ENCODE measurements at places on chromosomes 12 and 14.
A peak's percentile ranks its signal among the peaks of the same experiment; 100 is the strongest.

DNA sequence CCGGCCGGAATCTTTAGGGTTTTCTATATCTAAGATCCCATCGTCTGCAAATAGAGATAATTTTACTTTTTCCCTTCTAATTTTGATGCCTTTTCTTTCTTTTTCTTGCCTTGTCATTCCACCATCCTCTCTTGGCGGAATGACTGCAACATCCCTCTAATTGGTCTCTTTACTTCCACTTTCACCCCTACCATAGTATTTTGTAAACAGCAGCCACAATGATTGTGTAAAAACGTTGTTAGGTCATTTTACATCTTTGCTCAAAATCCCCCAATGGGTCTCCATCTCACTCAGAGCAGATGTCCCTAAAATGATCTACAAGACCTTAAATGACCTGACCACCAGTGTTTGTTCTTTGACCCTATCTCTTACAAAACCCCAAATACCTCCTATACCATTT lies 80.0 kb upstream of the STAC3 start:
- no peak for DNase-seq

- no peak for DNase-seq
Observed at GRCh38 chr12:16272222-16272621, 5.3 kb downstream of the SLC15A5 start.

DNA sequence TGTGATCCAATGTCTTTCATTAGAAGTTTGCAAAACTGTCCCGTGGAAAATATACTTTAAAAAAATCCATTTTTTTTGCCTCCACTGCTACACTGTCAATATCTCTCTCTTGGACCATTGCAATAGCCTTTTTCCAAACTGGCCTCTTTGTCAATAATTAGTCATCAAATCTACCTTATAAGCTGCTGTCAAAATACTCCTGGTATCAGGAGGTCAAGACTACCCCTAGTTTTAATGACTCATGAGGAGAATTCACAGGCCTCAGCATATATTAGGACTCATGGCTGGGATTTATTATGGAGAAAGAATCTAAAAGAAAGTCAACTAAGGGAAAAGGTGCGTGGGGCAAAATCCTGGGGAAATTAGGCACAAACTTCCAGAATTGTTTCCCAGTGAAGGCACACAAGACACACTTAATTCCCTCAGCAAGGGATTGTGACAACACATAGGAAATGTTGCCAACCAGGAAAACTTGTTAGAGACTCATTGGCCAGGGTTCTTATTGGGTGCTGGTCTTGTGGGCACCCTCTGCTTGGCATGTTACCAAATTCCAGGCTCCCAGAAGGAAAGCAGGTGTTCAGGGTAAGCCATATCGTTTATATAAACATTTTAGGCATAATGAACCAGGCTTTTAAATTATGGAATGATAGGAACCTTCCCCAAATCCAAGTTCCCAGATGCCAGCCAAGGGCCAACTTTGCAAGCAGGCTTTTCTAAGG lies 56.1 kb downstream of the TMEM117 start:
- no peak for DNase-seq

GRCh38 chr12:113689047-113689610 lies 217.5 kb upstream of the LHX5 start:
- no peak for DNase-seq

GRCh38 chr12:46110223-46110611 lies 119.8 kb upstream of the SCAF11 start:
- no peak for DNase-seq

GRCh38 chr12:55765736-55766290 lies 22.9 kb downstream of the GDF11 start:
- no peak for DNase-seq

DNA sequence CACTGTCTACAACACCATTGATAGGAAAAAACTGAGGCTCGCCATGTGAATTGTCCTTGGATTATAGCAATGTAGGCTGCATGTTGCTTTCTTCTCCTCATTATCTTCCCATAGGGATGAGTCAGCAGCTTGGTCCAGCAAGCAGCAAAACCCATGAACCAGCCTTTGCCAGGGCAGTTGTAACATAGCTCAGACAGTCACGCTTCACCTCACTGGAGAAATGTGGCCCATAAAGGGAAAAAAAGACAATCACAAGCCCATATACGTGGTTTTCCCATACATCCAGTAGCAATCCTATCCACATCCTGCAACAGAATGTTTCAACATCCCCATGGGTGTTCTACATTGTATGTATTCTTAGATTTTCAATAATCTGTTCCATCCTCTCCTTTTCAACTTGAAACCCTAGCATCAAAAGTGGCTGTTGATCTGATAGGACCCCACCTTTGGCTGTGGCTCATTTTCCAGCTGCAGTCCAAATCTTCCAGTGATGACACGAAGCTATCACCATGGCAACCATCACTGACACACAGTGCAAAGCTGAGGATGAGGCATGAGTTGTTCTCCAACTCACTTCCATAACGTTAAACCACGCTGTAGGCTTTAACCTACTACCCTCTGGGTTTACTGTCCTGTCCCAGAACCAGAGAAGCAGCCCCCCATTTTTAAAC lies 34.0 kb downstream of the GRIN2B start:
- DNase-seq, result no peak

DNA sequence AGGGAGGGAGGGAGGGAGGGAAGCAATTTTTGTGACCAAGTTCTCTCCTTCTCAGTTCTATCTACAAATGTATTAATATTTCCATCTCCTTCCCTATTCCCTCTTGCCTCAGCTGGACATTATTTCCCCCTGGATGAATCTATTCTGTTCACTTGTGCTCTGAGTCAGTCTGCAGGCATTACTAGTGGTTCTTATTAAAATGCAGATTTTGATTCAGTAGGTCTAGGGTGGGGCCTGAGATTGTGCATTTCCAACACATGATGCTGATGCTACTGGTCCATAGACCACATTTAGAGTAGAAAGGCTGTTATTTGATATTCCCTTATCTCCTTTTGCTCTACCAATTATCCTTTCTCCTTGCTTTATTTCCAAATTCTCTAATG lies 40.1 kb upstream of the YAF2 start:
- no peak for DNase-seq

GRCh38 chr12:6605421-6606330 lies 1.5 kb downstream of the CHD4 start:
- DNase-seq, result peak; percentile 24

DNA sequence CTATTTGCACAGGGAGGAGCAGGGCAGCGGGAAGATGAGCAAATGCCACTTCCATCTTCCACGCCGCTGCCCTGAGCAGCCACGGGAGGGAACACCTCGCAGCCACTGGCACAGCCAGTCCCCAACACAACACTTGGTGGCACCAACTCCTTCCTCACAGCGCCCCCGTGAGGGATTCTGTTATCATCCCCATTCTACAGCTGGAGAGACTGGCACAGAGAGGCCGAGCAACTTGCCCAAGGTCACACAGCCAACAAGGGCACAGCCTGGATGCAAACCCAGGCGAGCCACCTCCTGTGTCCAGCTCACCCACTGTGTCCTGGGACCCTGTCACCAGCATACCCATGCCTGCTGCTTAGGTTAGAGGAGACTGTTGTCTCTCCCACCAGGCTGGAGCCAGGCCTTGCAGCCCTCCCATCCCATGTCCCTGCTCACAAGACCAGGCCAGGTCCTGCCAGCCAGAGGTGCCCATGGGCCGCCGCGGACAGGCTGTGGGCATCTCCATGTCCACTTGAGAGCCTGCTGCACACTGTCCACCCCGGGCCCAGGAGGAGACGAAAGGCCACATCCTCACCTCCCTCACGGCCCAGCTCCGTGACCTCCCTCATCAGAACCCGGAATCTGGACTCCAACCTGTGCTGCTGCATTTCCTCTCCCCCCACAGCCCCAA lies 57.0 kb downstream of the NCOR2 start:
- DNase-seq, result peak; percentile 89

GRCh38 chr12:122167356-122167925 lies 6.6 kb downstream of the IL31 start:
- no peak for DNase-seq

DNA sequence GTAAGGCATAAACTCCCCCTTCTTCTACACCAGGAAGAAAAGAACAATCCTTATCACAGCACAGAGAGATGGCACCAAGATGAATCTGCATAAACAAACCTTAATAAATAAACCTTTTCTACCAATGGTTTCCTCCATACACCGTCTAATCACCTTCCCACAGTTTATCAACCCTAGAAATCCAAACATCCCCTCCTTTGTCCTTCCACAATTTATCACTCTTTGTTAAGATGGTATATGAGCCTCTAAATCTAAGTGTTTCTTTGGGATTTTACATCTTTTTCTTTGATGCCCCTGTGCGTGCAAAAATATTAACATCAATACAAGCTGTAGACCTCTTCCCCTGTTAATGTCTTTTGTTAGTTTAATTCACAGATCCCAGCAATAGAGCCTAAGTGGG lies 12.5 kb downstream of the DICER1 start:
- no peak for DNase-seq

GRCh38 chr12:54383041-54383609 lies 1.4 kb downstream of the ZNF385A start:
- no peak for DNase-seq

- DNase-seq, result no peak
Observed at GRCh38 chr12:71787580-71787979, 32.9 kb downstream of the RAB21 start.

- DNase-seq, result no peak
Observed at GRCh38 chr12:90393089-90393488, 561.9 kb downstream of the CCER1 start.

GRCh38 chr12:54021432-54022013 lies 6.7 kb upstream of the HOXC6 start:
- DNase-seq, result peak; percentile 52

DNA sequence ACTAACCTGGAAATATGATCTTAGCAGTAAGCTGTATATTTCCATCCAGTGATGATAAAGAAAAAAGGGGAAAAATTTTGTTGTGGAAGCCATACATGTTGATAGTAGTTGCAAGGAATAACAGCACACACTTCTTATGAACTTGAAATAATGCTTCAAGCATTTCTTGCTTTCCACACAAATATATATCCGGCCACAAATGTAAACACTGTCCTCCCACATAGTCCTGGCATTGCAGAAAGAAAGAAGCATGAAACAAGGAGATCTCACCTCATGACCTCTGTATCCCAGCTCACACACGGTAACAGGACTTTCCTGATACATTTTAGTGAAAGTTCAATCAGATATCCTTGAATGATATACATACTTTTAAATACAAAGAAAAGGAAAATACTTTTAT lies 56.0 kb downstream of the LLPH start:
- DNase-seq, result no peak

DNA sequence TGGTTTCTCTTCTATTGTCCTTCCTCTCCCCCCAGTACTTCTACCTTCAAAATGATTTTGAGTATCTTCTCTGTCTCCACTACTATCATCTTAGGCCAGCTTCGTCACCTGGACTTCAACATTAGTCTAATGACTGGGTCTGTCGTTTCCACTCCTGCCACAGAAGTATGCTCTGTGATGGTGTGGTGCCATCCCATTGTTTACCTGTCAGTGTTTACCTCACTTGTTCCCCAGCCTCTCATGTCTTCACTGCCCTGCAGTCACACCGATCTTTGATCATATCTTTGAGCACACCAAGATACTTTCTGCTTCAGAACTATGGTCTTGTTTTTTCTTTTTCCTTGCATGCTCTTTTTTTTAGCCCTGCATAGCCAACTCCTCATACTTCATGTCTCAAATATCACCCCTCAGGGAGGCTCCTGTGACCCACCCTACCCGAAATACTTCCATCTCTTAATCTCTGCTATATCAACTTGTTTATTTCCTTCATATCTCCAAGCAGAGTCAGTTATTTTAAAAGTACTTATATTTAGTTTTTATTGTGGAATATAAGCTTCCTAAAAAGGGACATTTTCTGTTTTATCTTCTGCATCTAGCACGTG lies 60.4 kb downstream of the ANO6 start:
- DNase-seq, result no peak

DNA sequence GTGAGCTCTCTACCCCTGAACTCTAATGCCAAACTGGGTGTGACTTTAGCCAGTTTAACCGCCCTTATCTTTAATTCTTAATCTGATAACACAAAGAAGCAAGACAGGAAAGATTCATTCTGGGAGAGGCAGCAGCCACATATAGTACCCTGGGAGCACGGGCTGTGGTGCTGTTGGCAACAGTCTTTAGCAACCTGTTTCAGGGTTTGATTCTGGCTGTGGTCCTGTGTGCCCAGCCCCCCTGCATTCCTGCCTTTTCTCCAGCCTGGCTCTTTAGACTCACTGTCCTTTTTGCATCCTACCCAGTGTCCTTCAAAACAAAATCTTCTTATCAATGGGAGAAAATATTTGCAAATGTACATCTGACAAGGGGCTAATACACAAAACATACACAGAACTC lies 275.2 kb downstream of the GXYLT1 start:
- DNase-seq, result no peak

GRCh38 chr12:110699591-110700445 lies 10.9 kb upstream of the HVCN1 start:
- no peak for DNase-seq

- DNase-seq, result no peak
Observed at GRCh38 chr12:101539148-101539547, 55.6 kb upstream of the MYBPC1 start.

GRCh38 chr12:11228296-11228879 lies 41.1 kb downstream of the PRB3 start:
- DNase-seq, result peak; percentile 78

GRCh38 chr14:91338379-91338778 lies 79.2 kb downstream of the CCDC88C start:
- no peak for DNase-seq

DNA sequence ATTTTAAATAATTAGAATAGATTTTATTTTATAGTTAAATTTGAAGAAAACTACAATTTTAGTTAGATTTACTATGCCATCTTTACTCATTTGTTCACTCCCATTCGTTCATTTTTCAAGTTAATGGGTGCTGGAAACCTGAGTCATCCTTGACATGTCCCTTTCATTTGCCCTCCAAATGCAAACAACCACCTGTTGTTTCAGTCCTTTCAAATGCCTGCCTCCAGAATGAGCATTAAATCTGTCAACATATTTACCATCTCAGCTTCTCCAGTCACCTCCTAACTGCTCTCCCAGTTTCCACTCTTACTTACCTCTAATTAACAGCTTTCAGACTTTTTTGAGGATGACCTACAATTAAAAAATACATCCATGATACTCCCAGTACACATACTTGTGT lies 375.5 kb downstream of the RAD51B start:
- peak; percentile 37 for DNase-seq

DNA sequence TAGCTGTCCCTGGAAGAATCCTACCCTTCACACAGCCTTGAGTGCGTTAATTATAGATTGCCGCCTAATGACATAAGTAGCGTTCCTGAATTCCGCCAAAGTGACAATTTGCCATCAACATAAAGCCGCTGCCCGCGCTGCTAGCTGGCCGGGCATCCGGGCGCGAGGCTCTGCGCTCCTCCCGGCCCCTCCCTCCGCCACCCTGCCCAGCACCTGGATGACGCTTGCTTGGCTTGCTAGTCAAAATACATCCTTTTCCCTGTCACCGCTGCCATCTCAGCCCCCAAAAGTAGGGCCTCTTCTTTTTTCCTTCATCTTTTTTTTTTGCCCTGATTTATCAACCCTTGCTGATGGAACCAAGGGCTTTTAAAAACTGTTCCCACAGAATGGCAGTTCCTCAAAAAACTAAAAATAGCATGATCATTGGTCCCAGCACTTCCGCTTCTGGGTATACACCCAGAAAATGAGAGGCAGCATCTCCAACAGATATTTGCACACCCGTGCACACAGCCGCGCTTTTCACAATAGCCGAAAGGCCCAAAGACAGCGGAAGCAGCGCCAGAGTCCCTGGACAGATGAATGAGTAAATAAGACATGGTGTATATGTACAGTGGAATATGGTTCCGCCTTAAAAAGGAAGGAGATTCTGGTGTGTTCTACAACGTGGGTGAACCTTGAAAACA lies 235.2 kb downstream of the BCL11B start:
- no peak for DNase-seq

- peak; percentile 33 for DNase-seq
Observed at GRCh38 chr12:120115692-120116440, 687 bp downstream of the RAB35 start.

GRCh38 chr14:74507840-74508239 lies 14.3 kb downstream of the ISCA2 start:
- no peak for DNase-seq

Data from HT-29 (cell line).